ENCODE measurements at places on chromosomes 5 and 9. TPM values are rescaled to one million over a fixed set of nuclear protein-coding genes. Genes with fewer than 3 reads are reported as not detected.

The CNTNAP3B gene
- 10.3 TPM for total RNA-seq

The GADD45G gene
- 0.52 TPM for total RNA-seq

The SV2C gene
- not detected for total RNA-seq

The HAVCR1 gene
- 39.0 TPM for total RNA-seq

The MEGF10 gene
- total RNA-seq: not detected

The GRIN3A gene
- not detected for total RNA-seq

The C5orf22 gene
- 15.2 TPM for total RNA-seq

The ZNF454 gene
- total RNA-seq: not detected

The BRD3 gene
- total RNA-seq: 21.7 TPM

The SH2D3C gene
- total RNA-seq: 0.06 TPM

The PCDHGA12 gene
- not detected for total RNA-seq

The DIRAS2 gene
- total RNA-seq: 0.02 TPM

The TLE1 gene
- total RNA-seq: 77.0 TPM

The PRLR gene
- total RNA-seq: 0.02 TPM

The PAPPA gene
- 33.9 TPM for total RNA-seq

The PCDHB2 gene
- 3.4 TPM for total RNA-seq

The ALDH1A1 gene
- 5,648 TPM for total RNA-seq

The SPATA9 gene
- not detected for total RNA-seq

The LCN6 gene
- total RNA-seq: not detected

The RORB gene
- not detected for total RNA-seq

The KYAT1 gene
- total RNA-seq: 14.2 TPM

The BNC2 gene
- total RNA-seq: 8.1 TPM

The GFRA3 gene
- total RNA-seq: 0.05 TPM

The NXNL2 gene
- 0.52 TPM for total RNA-seq

The ENHO gene
- 1.9 TPM for total RNA-seq

The OSMR gene
- total RNA-seq: 67.0 TPM

The GHR gene
- 0.06 TPM for total RNA-seq

The GPRIN1 gene
- total RNA-seq: 9.3 TPM

The PCDHGA2 gene
- 0.46 TPM for total RNA-seq

The SOX30 gene
- not detected for total RNA-seq

The NUTM2G gene
- not detected for total RNA-seq

The SH3RF2 gene
- 3.0 TPM for total RNA-seq

The TTC16 gene
- total RNA-seq: 0.04 TPM

The ARHGEF37 gene
- 2.5 TPM for total RNA-seq

The TMOD1 gene
- 2.0 TPM for total RNA-seq

The SEMA4D gene
- 5.4 TPM for total RNA-seq

The NEUROG1 gene
- total RNA-seq: not detected

The PCDHA10 gene
- total RNA-seq: 0.02 TPM

The ADAMTS6 gene
- 0.15 TPM for total RNA-seq

The CD14 gene
- total RNA-seq: 3.4 TPM

The ADAMTS13 gene
- total RNA-seq: 0.30 TPM

The LIX1 gene
- total RNA-seq: not detected

The GPSM1 gene
- total RNA-seq: 13.6 TPM

The HDHD3 gene
- 20.5 TPM for total RNA-seq

The BTNL9 gene
- total RNA-seq: 1.0 TPM

The ACTBL2 gene
- total RNA-seq: 0.05 TPM

The ANGPTL2 gene
- not detected for total RNA-seq

The C5orf58 gene
- total RNA-seq: not detected

The AQP7 gene
- 0.33 TPM for total RNA-seq

The PCDHB16 gene
- 0.05 TPM for total RNA-seq

The PCDH12 gene
- not detected for total RNA-seq

The DIAPH1 gene
- total RNA-seq: 96.0 TPM

All from A549 treated with dexamethasone at 1 μM for 4 hours (cell line).